Stimulated activated CD4-positive, alpha-beta T cell treated with anti-CD3 and anti-CD28 coated beads, Interleukin-4, amount 100 ng/mL, for 1 hour (primary cell): ENCODE measurements at places on chromosomes 7 and 10.

DNA sequence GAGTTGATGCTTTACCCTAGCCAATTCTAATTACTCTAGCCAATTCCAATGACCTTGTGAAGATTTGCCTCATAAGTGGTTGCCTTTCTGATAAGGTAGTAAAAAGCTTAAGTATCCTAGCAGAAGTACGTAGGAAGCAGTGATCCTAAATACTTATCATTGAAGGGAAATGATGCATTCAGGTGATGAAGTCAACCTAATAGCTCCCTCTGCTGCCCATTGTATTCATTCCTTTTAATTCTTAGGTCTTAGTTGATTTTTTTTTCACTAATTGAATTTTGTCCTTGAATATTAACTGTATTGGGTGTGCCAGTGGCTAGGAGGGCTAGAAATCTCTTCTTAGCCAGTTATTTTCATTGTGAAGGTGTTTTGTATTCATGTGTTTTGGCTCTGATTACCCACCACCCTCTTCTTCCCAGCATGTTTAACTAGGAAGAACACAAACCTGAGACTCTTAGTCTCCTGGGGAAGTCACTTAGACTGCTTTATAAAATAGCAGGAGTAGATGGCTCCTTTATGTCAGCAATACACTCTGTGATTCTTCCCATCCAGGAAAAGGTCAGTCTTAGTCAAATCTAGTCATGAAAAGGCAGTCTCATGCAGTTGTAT lies 46.3 kb downstream of the PLEKHA8 start:
- no peak for DNase-seq

GRCh38 chr7:138565451-138566114 lies 105.5 kb downstream of the TRIM24 start:
- DNase-seq, result no peak

DNA sequence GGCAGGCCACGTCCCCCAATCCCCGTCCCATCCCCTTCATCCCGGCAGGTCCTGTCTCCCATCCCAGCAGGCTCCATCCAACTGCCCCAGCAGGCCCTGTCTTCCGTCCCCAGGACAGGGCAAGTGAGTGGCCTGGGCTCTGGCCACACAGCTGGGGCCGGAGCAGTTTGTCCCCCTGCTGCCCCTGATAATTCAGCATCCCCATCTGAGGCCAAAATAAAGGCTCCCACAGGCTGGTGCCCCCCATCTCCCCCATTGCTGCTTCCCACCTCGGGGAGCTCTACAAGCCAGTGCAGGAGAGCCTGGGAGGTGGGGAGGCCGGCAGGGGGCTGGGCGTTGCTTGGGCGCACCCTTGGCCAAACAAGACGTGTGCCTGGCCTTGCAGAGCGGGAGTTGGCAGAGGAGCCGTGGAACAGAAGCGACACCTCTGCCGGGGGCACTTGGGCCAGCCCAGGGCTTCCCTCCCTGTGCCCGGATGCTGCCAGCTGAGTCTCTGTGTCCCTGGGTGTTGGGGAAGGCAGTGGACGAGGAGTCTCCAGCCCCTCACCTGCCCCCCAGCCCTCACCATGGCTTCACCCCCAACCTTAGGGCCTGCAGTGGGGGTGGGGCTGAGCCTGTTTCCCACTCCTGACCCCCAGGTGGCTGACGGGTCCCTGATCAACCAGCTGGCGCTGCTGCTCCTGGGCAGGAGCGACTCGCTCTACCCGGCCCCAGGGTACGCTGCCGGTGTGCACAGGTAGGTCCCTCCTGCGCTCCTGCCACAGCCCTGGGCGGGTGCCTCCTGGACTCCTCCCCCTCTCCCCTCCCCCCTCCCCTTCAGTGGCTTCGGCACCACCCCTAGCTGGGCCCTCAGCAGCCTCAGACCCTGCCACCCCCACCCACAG lies 14.0 kb downstream of the AP5Z1 start:
- no peak for DNase-seq

GRCh38 chr7:45703373-45703821 lies 129.2 kb downstream of the ADCY1 start:
- DNase-seq, result no peak

DNA sequence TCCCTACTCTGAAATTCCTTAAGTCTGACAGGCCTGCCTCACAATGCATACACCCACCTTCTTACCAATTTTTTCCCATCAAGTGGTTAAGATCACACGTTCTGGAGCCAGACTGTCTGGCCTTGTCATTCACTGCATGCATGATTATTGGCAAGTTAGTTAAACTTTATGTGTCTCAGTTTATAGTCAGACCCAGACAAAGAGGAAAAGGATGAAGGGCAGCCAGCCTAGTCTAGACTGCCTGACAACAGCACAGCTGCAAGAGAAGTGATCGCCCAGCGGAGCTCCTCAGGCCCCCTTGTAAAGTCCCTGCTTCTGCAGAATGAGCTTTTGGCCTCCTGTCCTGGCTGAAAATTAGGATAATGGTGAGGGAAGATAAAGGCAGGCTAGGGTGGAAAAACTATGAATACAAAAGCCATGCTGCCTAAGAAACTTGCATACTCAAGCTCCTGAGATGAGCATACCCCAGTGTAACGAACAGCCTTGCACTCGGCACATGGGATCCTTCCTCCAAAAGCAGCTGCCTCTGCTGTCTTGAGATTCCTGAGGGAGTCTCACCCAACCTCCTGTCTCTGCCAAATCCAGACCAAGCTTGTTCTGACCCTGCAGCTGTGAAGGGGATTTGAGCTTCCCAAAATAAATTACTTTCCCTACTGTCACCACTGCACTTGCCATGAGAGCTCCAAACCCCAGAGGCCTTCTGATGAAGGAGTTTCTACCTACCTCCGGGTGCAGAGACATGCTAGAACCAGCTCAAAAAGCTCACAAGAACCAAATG lies 26.7 kb upstream of the MRLN start:
- DNase-seq, result no peak

DNA sequence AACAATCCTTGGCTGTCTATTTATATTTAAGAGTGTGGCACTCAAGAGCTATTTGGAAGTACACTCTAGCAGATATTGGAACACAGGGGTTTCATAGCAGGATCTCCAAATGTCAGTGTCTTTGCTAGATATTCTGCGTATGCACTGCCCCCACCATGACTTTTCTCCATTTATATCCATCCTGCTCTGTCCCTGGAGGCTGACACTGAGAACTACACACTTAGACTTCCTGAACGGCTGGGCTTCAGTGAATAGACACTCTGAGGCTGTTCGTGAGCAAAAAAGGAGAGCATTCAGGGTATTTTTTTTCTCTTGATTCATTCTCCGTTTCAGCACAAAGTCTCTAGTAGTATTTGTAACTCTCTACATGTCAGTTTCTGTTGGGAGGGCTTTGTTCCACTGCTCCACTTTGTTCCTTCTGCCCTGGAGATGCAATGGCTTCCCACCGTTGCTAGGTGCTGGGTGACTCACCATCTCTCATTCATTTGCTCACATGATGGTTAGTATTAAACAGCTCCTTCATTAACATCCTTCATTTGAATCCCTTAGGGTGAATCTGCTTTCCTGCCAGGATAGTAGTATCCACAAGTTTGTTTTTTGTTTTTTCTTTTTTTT lies 155.9 kb upstream of the SLC13A1 start:
- DNase-seq, result no peak

GRCh38 chr10:15486404-15486803 lies 115.3 kb upstream of the FAM171A1 start:
- DNase-seq, result no peak

DNA sequence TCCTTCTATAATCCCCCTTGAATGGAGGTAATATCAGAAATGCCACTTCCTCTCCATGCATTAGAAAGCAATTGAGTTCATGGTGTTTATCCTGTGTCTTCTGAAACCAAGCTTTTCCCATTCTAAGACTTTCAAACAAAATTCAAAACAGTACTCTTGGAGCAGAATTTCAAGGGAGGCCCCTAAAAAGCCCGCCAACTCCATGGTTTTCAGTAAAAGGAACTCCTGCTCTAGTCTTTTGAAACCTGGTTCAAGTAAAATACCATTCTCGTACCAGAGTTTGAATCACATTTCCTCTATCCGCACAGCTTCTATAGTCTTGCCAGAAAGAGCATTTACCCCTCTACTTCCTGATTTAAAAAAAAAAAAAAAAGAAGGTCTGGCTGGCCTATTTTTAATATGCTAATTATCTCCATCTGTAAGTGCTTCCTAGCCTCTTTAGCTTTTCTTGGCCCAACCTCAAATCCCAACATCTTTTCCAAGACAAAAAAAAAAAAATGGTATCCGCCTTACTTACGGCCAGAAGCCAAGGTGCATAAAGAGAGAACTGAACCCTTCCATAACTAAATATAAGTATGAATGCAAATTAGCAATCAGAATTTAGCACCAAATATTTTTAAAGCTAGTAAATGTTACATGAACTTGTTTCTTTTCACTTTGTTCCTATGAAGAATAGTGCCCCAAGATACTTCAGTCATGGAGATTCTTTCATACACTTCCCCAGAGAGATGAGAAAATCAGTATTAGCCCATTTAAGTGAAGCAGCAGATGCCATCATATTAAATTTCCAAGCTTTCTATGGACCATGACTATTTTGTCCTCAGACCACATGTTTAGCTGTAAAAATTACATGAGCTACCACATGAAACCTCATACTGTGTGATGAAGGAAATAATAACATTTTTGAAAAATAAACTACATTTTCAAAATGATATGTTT lies 199.9 kb upstream of the FAM3C start:
- DNase-seq, result no peak

DNA sequence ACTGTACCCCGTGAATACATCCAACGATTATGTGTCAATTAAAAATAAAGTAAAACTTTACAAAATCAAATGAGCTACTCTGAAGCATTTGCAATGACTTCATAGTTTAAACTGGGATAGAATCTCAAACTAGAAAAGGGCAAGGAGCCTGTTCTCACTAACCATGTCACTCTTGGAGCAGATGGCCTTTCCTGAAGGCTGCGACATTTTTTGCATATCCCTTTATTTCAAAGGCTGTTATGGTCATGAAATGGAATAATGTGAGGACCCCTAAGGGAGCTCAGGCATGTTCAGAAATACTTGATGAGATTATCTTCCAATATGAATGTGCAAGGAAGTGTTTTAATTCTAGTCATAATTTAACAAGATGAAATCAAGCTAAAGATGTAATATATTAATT lies 679.4 kb downstream of the NRG3 start:
- no peak for DNase-seq

DNA sequence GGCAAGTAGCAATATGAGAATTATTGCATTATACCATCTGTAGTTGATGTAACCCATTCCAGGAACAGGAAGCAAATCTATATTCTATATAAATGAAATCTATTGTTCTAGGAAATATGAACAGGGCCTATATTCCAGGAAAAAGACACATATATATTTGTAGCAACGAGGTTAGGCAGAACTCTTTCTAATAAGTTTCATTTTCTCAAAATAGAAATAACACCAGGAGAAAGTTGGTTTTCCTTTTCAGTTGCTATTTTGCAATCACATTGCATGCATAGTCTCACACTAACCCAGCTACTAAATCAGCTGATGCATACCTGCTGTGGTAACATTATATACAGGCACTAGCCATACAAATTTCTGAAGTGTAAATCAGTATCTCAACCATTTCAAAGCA lies 6.2 kb upstream of the IFIT2 start:
- DNase-seq, result no peak

DNA sequence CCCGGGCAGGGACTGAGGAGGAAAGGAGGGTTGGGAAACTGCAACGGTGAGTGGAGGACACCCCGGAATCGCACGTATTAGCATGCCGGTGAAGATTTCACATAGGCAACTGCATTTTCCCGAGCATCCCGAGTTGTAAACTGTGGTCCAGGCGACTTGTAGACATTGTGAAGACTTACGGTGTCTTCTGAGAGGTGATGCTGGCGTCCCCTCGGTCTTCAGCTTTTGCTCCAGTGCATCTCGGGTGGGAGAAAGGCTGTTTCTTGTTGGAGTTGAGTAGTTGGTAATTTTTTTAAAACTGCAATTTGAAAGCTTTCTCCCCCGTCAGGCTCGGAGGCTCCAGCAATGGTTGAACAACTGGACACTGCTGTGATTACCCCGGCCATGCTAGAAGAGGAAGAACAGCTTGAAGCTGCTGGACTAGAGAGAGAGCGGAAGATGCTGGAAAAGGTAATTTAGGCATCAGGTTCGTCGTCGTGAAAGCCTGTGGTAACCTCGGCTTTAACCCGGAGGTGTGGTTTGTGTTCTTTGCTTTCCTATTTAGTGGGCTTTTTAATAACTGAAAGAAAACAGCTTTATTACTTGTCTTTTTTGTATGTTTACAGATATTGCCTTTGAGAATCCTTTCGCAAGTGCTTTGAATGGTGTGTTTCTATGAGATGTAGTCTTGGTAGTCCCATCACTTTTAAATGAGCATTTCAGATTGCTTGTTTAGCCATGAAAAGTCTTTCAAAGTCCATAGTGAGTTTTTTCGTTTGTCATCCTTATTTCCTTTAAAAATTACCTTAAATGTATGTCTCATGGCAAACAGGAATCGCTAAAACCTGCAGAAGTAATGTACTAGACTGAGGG lies 687 bp downstream of the HELLS start:
- DNase-seq, result no peak
